ENCODE measurements at places on chromosomes 3 and 15.

DNA sequence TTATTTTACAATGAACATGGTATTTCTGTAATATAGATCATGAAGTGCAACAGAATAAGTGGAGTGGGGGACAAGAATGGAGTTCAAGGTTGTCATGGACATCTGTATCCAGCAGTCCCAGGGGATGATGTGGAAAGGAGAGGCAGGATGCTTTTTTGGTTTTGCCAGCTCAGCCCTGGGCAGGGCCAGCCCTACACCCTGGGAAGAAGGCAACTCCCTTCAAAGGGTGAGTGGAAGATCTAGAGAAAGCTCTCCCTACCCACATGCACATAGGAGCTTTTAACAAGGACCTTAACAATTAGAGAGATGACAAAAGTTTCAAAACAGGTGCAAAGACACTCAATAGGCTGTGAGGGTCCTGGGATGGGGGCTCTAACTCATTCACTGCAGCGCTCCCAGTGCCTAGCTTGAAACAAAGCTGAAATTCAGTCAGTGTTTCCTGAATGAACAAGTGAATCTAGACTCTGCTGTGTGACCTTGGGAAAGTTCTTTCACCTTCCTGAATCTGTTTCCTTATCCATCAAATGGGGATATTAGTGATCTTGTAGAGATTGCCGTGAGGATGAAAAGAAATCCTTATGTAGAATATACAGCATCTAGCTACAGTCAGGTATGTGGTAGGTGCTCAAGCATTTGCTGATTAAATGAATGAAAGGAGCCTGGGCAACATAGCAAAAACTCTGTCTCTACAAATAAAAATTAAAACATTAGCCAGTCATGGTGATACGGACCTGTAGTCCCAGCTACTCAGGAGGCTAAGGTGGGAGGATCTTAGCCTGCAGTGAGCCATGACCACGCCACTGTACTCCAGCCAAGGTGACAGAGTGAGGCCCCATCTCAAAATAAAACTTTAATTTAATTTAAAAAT lies 14.3 kb downstream of the BHLHE40 start:
- no peak for DNase-seq

GRCh38 chr3:78690766-78691165 lies 1077.0 kb downstream of the ROBO1 start:
- DNase-seq, result no peak

- DNase-seq, result no peak
Observed at GRCh38 chr15:63860155-63860554, 26.4 kb upstream of the HERC1 start.

DNA sequence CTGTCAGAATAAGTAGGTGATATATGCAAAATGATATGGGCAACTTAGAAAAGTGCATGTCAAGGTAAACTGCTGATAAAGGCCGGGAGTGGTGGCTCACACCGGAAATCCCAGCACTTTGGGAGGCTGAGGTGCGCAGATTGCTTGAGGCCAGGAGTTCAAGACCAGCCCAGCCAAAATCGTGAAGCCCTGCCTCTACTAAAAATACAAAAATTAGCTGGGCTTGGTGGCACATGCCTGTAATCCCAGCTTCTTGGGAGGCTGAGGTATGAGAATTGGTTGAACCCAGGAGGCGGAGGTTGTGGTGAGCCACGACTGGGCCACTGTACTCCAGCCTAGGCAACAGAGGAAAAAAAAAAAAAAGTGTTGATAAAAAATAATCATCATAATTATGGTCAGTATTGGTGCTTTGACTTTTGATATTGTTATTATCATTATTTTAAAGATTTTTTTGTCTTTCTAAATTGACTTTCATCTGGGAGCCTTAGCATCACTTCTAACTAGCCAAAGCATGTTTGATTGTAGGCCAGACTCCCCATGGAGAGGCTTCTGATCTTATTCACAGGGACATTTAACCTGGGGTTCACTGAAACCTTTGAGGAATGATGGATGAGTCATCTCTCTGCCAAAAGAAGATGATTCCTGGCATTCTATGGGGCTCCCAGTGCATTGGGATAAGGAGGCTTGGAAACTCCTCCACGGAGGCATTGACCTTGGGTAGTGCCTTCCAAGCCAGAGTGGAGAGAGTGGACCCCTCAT lies 5.6 kb downstream of the ZBTB38 start:
- no peak for DNase-seq

DNA sequence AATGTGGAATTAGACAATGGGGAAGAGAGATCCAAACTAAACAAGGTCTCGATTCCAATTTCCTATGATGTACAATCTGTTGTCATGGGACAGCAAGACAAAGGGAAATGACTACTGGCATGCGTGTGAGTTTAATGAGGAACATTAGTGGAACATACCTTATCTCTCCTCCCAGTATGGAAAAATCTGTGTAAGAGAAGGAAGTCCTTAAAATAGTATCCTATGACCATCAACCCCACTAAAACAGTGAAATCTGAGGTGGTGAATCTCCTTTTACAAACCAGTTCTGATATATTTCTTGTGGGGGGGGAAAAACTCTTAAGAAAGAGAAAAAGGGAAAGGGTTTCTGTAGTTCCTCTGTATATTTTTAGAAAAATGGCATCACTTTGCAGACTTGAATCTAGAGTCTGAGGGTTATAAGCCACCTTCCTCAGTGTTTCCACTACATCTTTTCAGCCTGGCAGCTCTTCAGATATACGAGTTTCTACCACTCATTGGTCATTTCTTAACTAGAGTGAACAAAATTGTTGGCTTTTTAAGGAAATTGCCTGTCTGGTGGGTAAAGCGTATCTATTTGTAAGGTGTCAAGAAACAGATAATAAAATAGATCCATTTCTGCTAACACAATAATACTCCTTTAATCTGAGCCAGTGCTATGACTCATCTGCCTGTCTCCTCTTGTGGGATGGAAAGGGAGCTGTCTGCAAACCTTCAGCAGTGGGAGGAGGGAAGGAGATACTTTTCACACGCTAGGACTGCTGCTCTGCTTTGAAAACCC lies 3.0 kb upstream of the TNFAIP8L3 start:
- DNase-seq, result no peak

- DNase-seq, result no peak
Observed at GRCh38 chr15:61983081-61983480, 77.2 kb downstream of the VPS13C start.

DNA sequence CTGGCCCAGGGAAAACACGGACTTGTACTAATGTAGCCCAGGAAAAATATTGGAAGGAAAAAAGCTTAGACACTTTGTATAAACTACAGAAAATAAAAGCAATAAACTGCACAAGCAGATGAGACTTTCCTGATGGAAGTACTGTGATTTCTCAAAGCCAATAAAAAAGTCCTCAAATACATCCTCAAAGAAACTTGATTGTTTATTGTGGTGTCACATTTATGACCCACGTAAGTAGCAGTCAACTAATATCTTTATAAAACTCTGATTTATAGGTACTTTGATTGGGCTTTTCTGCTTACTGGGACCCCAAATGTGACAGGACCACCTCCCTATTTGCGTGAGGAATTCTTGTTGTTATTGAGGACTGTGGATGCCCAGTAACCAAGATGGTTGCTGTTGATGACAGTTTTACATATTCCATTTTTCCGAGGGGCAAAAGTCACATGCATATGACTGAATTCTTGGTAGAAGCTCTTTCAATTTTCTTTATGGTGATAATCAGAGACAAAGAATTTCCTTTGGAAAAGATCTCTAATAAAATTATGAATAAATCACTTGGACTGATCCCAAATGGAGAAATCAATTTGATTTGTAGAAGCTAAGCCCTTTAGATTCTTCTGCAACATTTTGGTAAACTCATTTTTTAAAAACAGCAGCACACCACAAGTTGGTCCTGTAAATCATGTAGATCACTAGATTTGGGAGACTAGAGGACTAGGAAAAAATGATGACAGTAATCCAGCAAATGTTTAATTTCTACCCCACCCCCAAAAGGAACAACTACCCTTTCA lies 159.0 kb upstream of the TSC22D2 start:
- no peak for DNase-seq

DNA sequence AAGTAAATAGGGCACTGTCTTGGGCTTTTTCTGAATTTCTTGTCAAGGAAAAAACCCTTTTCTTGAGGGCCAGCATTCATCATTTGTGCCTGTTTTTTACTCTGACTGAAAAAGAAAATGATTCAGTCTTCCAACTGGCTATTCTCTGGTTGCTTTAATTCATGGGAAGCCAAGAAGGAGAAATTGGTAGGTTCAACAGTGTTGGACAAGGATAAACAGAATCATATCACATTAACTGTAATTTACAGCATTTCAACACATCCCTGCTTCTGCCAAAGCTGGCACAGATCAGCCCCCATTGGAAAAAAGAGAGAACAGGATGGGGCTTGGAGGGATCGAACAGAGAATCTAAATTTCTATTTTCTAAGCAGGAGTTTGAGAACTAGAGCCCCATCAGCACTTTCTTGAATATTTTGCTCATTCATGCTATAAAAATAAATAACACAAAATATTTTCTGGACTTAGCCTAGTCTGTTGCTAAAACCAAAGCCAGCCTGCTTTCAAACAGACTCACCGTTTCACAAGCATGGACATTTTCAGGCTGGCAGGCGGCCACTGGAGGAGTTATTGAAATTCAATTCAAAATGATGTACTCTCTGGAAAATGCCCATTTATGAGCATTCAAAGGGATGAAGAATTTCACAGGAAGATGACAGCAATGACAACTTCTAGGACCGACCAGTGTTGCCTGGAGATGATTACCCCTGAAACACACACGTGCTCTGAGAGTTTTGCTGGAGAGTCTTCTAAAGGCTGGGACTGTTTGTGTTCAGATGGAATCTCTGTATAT lies 181.2 kb downstream of the WNT5A start:
- no peak for DNase-seq

DNA sequence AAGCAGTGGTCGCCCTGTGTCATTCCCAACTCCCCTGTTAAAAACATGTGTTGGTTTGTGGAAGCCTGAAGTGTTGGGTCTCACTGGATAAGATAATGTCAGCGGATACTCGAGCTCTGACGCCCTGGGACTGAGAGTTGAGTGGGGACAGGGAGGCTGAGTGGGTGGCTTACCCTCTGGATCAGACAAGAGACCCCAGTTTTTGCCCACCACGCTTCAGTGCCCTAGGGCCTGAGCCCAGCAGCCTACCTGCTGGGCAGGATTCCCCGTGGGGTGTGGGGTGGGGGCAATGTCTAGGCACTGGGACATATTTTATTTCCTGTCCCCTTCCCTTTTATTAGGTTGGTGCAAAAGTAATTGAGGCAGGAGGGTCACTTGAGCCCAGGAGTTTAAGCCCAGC lies 75.0 kb downstream of the SMAD6 start:
- DNase-seq, result no peak

DNA sequence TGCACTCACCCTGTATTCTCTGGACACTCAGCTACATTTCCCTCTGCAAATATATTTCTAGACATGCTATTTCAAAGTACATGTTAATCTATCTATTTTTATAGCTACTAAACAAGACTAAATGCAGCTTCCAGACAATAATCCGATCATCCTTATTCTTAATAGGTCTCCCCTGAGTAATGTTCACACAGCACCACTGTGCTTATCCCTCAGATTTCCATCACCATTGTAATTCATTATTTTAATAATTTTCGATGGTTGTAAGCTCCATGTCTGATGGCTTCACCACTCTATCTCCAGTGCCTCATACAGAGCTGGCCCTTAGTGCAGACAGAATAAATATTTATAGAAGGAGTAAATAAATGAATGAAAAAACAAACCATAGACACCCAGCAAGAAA lies 117.5 kb downstream of the ANXA2 start:
- no peak for DNase-seq

DNA sequence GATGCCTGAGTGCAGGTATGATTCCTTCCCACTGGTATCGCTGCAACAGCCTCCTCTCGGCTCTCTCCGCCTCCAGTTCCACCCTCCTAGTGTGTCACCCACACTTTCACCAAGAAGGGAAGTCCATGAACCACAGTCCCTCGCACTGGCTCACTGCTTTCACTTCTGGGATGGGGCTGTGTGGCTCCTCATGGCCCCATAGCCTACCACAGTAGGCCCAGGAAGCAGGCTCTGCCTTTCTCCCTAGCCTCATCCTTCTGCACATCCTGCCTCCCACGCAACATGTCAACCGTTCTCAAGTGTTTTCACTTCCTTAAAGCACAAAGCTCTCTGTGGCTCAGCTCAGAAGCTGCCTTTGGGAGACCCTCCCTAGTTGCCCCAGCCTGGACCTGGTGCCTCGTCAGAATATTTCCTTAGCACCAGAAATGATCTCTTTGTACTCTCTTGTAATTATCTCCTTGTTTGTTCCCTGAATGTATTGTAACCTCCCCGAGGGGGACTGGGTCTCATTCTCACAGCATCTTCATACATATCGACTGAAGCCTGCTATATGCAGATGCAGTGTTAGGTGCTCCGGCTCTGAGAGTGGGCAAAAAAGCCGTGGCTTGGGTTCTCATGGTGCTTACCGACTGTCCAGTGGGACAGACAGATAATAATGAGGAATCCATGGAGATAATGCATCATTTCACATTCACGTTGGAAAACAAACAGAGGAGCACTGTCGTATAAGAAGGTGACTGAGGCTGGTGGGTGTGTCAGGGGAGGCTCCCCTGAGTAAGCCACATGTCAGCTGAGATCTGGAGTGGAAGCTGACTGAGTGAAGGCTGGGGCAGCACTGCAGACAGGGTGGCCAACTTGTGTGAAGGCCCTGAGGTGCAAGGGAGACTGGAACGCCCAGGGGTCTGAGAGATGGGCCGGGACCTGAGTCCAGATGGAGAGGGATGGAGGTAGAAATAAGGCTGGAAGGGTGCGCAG lies 107.1 kb downstream of the DGKG start:
- no peak for DNase-seq

DNA sequence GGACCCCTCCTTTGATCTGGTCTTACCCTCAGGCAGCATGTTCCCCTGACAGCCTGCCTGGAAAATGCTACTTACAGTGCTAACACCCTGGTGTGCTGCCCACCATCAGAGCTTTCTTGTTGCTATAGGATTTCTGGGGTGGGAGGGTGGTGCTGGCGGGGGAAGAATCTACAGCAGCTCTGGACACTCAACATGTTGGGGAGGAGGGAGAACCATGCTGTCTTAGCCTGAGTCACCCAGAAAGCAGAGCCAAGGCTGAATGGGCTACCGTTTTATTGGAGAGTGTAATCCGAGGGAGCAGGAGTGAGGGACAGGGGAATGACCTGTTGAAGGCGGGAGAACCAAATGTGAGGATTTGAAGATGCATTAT lies 45.6 kb downstream of the MFSD1 start:
- no peak for DNase-seq

GRCh38 chr3:98326945-98327344 lies 26.7 kb upstream of the OR5K4 start:
- DNase-seq, result no peak

GRCh38 chr3:153038779-153039178 lies 123.2 kb upstream of the RAP2B start:
- DNase-seq, result no peak

DNA sequence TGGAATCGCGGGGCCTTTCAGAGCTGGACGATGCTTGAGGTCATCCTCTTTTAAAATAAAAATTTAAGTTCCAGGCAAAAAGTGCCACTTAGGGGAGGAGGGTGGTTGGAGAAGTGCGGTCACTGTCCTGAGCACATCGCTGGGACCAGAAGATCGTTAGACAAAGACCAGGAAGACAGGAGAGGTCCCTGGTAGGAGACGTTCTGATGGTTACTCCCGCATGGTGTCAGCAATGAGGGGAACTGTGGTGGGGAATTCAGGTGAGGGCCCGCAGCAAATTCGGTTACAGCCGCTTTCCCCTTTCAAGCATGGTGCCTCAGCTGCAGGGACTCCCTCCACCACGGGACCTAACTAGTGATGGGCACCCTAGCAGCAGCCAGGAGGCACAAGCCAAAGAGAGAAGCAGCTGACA lies 1.0 kb upstream of the ISY1 start:
- no peak for DNase-seq

- no peak for DNase-seq
Observed at GRCh38 chr3:113812854-113813253, 25.7 kb upstream of the GRAMD1C start.

Data from NCI-H187 (cell line).